ENCODE measurements at places on chromosomes 5 and 9.

DNA sequence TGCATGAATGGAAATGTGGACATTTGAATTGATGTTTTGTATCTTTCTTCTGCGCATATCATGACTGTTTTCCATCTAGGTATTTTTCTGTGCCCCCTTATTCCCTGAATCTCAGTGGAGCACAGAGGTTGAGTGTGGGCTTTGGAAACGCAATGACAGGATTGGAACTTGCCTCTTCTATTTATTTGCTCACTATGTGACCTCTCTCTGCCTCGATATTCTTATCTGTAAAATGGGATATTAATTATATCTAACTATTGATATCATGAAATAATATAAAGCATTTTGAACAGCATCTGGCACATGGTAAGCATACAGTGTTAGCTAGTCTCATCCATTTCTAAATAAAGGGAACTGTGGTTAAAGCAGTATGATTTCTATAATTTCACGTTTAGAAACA, 26.0 kb downstream of the HABP4 start:
- no peak for DNase-seq

DNA sequence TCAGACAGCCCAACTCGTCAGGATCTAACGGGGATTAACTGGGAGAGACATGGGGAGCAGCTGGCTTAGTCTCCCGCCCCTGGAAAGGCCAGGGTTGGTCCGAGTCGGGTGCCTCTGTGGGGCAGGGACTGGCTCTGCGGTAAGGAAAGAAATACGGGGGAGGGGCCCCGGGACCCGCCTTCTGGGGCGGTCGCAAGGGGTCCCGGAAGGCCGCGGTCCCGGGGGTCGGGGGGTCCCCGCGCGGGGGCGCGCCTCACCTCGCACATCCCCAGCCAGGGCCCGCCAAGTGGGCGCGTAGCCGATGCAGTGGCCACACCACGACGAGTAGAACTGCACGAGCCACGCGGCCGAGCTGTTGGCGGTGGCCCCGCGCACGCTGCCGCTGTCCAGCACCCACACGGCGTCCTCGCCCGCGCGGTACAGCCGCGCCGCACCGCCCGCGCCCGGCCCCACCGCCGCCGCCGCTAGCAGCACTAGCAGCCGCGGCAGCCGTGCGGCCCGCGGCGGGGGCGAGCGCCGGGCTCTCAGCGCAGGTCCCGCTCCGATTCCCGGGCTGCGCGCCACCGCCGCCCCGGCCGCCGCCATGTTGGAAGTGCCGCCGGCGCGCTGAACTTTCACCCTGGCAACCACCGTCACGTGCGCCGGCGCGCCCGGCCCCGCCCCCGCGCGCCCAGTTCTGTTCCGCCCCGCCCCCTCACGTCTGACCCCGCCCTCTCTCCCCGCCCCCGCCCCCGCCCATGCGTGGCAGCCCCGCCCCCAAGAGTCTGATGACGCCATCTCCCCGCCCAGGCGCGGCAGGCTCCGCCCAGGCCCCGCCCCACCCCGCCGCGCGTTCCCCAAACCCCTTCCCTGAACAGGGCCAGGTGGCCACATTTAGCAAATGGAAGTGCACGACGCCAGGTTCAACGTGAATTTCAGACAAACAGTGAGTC, at the start of gene QSOX2:
Gene QSOX2 (minus strand): TSS at position 594 of the 932 bp plus-strand sequence. CDS start 9 bp downstream, at position 585.
- DNase-seq: no peak

DNA sequence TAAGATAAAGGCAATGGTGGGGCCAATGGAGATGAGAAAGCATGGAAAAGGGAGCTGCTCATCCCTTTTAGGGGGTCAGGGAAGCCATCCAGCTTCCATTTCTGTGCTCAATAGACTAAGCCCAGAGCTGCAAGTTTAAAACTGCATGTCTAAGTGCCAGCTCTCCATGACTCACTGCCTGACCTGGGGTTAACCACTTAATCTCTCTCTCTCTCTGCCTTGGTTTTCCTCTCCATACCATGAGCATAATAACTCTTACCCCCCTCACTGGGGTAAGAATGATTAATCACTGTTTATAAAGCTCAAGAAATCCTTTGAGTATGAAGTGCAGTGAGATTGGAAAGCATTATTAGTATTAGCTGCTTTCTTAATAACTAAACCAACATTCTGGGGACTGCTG, 1382.4 kb upstream of the WWC1 start:
- no peak for DNase-seq

GRCh38 chr5:1225081-1225480, at the start of gene SLC6A18:
TSS of gene SLC6A18 (plus strand) at chr5:1225381. CDS start at chr5:1225478, 97 bp downstream.
- DNase-seq: no peak

DNA sequence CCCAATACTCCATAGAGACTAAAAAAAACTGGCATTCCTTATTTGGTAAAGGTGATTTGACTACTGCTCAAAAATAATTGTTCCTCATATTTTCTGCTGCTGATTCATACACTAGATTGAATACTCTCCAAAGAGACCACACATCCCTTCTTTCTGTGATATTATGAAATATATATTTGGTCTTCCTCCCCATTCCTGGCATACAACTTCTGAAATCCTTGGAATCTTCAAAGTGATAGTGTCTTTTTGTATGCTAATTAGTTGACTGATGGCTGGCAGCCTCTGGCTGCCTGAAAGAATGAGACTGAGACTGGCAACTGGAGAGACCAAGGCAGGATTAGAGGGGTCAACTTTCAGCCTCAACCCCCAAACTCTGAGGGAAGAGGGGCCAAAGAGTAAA, 348.0 kb upstream of the RFX3 start:
- no peak for DNase-seq

GRCh38 chr5:37791321-37791720, 48.5 kb downstream of the GDNF start:
- no peak for DNase-seq

DNA sequence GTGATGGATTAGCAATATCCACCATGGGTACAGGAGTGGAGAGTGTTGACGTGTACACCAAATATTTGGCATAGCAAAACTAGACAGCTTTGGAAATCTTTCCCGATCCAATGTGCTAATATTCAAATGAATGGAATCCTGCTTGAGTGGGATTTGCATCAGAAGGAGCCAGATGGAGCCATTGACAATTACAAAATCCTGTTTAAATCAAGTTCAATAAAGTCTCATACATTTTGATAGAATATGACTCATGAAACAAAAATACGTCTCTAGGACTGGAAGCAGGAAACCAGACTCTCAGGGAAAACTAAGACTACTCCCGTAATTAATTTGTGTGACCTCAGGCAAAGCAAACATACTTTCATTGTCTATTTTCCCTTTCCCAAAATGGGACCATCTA, 13.0 kb downstream of the TNC start:
- DNase-seq: no peak

DNA sequence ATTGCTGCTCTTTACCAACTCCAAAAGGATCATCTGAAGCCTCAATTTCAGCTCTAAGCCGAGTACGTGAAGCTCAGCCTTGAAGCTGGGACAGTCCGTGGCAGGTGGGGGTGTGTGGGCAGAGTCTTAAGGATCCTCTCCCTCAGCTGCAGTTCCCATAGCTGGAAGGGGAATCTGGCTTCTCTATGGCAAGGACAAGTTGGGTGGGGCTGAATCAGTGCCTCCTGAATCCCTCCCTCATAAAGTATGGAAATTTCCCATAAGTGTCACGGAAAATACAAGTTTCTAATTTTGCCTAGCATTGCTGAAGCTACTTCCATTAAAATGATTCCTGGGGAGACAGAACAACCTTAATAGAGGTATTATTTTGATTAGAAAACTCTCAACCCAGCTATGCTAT, 47.9 kb upstream of the SMIM32 start:
- DNase-seq: no peak

GRCh38 chr9:131525643-131526565, 5.2 kb downstream of the UCK1 start:
- DNase-seq: no peak

DNA sequence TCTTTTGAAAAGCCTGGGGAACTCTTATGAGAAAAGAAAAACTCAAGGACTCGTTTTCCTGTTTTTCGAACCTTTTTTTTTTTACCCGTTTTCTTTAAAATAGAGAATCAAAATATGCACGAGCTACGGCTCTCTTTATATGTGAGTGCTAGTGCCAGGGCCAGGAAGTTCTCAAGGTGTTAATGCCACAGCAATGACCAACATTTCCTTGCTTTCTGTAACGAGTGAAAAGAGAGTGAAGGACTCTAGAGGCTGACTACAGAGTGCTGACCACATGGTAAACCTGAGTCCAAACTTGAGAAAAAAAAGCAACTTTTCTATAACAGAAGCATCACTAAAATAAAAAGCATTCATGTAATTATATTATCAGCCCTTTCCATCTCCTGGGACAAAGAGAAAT, 102.2 kb upstream of the SLC28A3 start:
- no peak for DNase-seq

GRCh38 chr5:59174248-59174844, 591.5 kb downstream of the RAB3C start:
- DNase-seq: peak; percentile 52

GRCh38 chr9:73264631-73265030, 113.0 kb downstream of the ANXA1 start:
- DNase-seq: no peak

DNA sequence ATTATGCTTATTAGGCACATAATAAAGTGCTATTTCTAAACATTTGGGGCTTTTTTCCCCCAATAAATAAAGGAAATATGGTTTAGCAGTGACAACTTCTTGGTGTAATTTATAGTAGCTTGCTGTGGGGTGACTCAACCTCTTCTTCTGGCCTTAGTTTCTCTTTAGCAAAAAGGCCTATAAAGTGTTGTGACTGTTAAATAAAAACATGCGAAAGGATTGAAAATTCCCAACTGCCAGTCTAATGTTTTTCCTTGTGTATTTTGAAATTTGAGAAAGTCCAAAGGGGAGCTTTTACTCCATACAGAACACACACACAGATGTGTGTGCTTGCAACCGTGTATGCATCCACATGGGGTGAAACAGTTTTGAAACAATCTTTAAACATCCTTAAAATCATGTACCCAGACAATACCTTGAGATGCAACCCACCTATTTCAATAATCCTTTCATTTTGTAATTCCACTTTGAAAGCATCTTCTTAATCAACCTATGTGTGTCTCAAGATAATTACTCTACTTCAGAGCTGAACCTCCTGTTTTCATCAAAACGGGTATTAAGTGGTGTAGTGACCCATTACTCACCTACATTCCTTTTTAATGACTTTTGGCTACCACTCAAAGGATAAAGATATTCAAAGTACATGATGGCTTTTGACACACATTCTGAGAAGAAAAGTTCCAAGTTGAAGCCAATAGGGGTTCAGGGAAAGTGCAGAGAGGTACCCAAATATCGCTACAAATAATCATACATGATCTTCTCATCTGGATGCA, 123.8 kb downstream of the DROSHA start:
- no peak for DNase-seq

DNA sequence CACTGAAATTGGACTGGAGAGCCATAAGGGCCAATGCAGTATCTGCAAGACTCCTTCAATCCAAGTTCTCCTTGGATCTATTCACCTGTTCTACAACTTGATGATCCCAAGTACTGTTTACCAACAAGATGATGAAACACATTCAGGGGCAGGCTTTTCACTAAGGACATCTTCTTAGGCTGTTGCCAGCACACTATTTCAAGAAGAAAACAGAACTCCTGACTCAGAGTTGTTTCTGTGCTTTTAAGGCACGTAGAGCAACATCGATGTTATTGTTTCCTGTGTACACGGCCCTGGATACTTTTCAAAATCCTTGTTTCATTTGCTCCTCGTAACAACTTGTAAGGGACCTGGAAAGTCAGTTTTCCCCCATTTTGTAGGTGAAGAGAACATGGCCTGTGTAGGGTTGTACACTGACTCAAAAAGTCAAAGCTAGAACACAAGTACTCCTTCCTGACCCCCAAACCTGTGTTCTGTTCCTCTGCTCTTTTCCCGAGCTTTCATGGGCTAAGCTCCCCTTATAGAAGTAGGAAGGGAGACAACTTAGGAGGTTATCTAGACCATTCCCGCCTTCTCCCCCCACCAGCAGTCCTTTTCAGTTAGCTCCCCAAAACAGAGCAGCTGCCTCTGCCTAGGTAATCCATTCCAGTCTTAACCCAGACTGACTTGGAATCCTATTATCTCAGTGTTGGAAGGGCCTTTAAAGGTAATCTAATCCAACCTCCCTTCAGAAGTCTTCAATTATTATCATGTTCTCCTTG, 5.2 kb upstream of the MGAT1 start:
- DNase-seq: no peak

- DNase-seq: no peak
These were observed 20.5 kb downstream of the SPINK5 start for GRCh38 chr5:148084269-148084668.

- no peak for DNase-seq
These were observed 484.9 kb downstream of the BNC2 start for GRCh38 chr9:16385590-16385989.

DNA sequence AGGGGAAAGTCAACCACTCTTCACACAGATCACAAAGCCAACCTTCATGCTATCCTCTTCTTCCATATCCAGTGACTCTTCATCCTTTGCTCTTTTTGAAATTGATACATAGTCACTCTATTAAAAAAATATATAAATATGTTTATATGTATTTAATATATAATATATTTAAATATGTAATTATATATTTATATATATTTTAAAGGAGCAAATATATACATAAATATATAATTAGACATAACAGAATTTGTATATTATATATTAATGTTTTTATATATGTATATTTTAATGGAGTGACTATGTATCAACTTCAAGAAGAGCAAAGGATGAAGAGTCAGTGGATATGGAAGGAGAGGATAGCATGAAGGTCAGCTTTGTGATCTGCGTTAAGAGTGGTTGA, 374.9 kb downstream of the CDH9 start:
- DNase-seq: no peak

GRCh38 chr5:9512457-9512856, 33.4 kb downstream of the SEMA5A start:
- DNase-seq: no peak

GRCh38 chr5:157744051-157745011, 819 bp downstream of the LSM11 start:
- DNase-seq: no peak

GRCh38 chr5:72654231-72654630, 147.0 kb upstream of the ZNF366 start:
- no peak for DNase-seq

- DNase-seq: no peak
These were observed 90.6 kb downstream of the AUH start for GRCh38 chr9:91271156-91271555.

DNA sequence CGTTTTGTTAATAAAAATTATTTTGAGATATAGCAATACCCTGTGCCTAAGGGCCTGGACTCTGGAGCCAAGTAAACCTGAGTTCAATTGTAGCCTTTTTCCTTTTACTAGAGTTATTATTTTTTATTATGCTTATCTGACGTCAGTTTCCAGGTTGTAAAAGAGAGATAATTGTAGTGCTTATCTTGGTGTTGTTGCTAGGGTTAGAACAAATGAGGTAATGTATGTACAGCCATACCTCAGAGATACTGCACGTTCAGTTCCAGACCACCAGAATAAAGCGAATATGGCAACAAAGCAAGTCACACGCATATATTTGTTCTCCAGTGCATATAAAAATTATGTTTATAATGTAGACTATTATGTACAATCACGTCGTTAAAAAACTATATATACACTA, 215.0 kb downstream of the VPS13A start:
- DNase-seq: no peak

DNA sequence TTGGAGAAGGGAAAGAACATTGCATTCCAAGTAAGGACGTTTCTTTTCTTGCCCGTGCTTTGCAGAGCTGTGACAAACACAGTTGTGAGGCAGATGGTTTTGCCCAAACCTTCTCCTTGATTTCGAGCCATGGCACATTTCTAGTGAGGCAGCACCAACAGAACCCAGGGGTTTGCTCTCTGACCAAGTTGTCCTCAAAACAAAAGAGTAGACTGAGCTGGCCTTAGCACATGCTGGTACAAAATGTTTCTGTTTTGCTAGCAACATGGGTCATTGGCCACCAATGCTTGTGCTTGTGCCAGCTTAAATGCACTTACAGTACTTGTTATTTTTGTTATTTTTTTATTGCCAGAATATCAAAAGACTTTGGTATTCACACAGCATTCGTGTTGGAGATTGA, 328.8 kb downstream of the GADD45G start:
- no peak for DNase-seq

All from NCI-H187 (cell line).